T-helper 2 cell (primary cell): ENCODE measurements at places on chromosomes 7 and 10.

GRCh38 chr7:131826960-131827359, 270.5 kb upstream of the PODXL start:
- DNase-seq = no peak

DNA sequence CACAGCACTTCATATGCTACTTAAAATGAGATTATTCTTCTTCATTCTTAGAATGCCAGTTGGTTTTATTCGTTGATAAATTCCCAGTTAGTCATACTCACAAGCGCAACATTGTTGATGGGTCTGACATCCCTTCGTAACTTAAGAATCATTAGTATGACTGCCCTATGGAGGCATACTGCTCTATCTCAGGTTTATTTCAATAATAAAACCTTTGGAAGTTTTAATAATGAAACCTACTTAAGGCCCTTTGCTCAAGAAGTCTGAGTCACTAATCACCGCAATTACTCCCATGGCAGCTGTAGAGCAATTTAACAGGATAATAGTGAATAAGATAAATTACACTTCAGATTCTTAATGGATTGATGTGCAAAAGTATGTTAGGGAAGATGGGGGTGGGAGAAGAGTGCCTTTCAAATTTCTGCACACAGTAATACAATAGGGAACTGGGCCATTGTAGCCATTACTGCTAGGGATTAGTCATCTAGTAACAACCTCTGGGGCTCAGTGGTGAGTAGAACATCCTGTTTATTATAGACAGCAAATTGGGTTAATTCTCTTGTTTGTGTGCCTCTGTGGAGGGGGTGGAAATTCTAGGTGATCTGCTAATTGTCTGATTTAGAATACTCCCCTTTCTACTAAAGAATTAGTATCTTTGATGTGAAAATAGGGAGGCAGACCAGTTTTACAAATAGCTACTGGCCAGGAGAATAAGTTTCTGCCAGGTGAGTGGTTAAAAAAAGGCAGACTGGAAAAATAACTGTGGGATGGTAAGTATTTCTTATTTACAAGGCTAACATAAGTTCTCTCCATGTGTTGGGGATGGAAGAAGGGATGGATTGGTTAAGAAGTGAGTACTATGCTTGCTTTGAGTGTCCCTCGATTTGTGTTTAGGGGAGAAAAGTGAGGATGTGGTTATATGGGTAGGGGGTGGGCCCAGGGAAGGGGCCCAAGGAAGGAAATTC, 74.5 kb upstream of the VKORC1L1 start:
- peak; percentile 91 for DNase-seq

DNA sequence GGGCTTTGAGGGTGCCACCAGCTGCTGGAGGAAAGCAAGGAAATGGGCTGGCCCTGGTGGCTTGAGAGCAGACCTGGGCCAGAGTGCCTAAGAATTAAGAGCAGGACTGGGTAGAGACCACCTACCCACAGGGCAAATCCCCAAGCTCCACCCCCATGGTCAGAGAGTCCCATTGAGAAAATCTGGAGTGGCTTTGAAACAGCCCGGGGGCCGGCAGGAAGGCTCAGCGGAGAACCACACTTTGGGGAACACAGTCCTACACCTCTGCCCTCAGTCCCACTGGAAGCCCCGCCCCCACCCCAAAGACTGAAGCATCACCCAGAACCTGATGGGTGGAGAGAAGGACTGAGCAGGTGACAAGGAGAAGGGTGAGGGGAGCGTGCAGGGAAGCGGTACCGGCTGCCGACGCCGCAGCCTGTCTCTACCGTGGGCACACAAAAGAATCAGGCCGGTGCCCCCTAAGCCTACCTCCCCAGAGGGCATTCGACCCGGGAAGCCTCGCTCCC, 3.6 kb downstream of the SMARCD3 start:
- no peak for DNase-seq

GRCh38 chr10:88991161-88991898, 732 bp downstream of the FAS start:
- DNase-seq = peak; percentile 65

- no peak for DNase-seq
Observed at GRCh38 chr7:47421456-47421855, 160.5 kb downstream of the TNS3 start.

DNA sequence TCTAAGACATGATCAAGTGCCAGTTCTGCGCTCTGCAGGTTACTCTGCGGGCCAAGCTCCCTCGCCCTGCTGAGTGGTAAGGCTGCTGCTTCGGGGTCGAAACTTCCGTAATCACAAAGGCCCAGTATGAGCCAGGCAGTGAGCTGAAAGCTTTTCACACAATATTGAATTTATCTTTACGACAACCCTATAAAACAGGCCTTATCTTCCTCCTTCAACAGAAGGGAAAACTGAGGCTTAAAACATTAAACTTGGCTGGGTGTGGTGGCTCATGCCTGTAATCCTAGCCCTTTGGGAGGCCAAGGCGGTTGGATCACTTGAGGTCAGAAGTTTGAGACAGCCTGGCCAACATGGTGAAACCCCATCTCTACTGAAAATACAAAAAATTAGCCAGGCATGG, 83.3 kb downstream of the FAM107B start:
- DNase-seq = no peak

DNA sequence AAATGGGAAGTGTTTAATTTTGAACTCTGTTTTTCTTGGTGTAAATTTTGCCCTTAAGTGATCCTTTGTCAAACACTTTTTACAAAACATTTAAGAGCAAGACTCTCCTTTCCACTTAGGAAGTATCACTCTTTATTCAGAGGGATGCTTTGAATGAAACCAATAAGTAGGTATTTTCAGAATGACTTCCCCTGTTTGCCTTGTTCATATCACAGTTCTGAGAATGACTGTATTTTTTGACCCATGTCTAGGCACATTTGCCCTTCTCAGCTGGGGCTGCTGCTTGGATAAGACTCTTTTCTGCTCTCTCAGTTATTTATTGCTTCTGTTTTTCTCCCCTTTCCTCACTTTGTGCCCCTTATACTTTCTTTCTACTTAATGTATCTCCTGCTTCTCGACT, 98.2 kb downstream of the CCNY start:
- peak; percentile 38 for DNase-seq

DNA sequence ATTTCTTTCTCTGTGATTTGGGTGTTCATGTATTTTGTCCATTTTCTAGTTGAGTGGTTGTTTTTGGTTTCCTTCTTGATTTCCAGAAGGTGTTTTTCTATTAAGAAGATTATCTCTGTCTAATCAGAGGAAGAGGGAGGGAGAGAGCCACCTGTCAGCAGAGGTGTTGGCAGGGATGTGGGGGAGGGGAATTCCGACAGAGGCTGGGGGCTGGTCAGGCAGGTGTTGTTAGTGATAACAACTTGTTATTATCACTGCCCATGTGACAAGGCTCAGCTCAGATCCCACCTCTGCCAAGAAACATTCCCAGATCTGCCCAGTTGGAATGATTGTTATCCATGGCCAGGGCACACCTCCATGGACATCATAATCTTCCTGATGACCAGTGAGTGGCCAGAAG, 293.4 kb downstream of the GFRA1 start:
- DNase-seq = no peak

DNA sequence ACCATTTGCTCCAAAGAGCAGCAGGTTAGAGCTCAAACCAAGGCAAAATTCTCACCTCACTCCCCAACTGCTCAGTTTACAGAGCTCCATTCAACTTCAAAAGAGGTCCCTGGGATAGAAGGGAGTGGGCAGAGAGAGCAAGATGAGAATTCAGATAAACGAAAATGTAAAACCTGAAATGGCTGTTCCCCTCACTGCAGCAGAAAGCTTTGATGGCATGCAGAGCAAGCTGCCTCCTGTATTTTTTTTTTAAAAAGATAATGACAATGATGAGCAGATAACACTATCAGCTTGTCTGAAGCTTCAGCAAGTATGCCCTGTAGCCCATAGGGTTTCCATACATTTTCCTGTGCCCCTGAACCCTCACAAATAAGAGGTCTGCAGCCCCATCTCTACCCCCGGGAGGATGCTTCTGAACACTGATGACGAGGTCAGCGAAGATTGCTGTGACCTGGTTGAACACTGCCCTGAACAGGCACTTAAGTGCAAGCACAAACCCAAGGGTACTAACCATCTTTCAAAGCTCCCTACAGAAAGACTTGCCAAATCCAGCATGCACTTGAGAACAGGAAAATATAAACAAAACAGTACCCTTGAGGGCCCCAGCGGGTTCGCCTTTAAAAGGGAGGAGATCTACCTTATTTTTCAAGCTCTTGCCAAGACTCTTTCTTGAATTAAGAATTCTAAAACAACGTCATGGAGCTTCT, 81.3 kb downstream of the GLI3 start:
- no peak for DNase-seq

DNA sequence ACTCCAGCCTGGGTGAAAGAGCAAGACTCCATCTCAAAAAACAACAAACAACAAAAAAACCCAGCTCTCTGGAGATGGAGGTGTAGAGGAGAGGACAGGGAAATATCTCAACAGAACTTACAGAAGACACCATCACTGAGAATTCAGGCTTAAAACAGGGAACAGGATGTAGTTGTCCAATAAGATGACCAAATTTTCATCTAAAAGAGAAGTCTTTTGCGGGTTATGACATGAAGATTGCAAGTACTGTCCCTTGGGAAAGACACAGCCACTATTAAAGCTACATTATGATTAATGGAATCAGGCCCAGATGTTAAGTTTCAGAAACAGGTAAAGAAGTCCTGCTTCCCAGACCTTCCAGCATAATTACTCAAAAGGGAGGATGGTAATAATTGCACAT, 235.2 kb upstream of the NRP1 start:
- DNase-seq = no peak
